ENCODE measurements at places on chromosomes 3 and 15.

DNA sequence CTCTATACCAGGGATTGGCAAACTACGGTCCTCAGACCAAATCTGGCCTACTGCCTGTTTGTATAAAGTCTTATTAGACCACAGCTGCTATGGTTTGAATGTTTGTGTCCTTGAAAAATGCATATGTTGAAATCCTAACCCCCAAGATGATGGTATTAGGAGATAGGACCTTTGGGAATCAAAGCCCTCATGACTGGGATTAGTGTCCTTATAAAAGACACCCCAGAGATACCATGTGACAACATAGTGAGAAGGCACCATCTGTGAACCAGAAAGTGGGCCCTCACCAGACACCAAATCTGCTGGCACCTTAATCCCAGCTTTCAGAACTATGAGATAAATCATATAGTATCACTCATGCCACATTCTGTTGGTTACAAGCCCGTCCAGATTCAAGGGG is 7.4 kb downstream of the HMCES start:
- DNase-seq, result no peak

GRCh38 chr3:143000528-143000927 is 842 bp upstream of the U2SURP start:
- DNase-seq, result no peak

DNA sequence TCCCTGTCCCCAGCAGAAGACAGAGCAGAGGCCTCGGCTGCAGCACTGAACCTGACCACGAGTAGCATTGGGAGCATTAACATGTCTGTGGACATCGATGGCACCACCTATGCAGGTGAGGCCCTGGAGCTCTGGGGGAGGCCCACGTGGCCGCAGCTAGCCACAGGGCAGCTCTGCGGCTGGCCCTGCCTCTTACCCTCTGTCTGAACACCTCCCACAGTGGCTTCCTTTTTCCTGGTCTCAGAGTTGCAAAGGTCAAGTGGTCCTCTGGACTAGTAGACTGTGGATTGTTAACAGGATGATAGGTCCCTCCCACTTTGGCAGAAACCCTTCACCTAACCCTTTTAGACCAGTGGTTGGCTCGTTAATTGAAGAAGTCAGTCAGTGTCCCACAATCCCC is 22.5 kb upstream of the CLK3 start:
- no peak for DNase-seq

DNA sequence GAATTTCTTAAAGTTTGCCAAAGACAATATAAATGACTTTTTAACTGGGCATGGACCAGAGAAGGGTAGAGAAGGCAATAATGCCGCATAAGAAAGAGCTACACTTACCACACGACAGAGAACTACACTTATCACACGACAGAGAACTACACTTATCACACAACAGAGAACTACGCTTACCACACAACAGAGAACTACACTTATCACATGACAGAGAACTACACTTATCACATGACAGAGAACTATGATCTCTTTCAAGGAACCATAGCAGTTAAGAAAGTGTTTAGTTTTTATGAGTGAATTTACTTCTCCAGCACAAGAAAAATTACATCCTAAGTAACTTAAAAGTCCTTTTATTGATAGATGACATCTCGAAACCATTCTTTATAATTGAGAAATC is 32.0 kb downstream of the DCUN1D1 start:
- DNase-seq, result peak; percentile 36

DNA sequence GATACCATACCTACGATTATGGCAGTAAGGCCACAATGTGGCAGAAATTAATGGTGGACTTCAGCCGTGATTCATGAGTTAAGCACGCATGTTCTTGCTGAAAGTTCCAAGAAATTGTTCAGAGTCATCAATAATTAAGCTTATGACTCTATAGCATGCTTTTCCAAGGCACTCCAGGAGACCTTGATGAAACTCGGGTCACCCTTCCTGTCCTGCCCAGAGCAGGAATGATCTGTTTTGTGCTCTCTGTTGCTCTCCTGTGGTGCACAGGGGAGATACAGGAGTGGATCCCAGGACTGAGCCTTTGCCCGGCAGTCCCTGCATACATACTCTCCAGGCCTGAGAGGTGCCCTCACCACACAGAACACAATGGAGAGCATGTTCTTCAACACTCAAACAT is 141.6 kb upstream of the SLC2A2 start:
- DNase-seq, result no peak

DNA sequence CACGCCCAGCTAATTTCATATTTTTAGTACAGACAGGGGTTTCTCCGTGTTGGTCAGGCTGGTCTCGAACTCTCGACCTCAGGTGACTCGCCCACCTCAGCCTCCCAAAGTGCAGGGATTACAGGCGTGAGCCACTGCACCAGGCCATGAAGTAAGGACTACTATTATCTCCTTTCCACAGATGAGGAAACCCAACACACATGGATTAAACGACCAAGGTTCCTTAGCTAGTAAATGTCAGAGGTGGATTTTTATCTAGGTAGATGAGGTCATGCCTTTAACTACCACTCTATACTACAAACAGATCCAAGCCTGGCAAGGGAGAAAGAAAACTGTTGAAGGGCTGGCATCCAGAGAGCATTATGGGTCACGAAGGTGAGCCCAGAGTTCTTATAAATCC is 15.5 kb upstream of the TBL1XR1 start:
- no peak for DNase-seq

DNA sequence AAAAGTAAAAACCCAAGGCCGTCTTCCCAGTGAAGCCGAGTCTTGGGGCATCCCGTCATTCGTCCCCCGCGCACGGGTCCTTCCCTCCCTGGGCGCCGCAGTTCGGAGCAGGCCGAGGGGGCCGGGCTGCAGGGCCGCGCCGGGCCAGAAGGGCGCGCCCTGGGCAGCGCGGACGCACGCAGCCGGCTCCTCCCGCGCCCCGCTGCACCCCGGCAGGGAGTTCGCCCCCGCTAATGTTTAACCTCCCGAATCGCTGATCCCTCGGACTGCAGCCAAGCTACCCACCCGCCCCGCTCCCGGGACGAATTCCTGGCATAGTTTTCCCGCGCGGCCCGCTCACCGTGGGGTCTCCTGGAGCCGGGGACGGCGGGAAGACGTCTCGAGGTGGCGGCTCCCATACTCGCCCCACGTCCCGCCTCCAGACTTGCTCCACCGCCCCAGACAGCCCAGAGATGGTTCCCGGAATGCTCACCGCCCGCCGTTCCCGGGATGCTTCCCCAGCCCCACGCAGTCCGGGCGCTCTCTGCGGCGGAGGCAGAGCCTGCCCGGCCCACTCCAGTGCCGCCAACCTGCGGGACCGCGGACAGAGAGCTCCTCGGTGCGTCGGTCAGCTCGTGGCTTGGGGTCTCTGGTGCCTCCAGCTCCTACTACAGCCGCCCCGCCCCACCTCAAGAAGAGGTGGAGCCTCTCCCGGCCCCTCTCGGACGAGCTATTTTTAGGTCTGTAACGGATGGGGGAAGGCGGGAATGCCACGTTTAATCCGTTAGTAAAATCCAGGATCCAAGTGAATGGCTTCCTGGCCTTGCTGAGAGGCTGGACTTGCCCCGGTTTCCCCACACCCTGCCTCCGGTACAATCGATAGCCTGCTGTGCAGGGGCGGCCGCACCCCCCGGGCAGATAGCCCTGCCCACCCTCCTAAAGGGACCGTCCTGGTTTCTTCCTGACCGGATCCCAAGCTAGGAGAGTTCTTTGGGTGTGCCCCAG is at the start of gene DZIP1L:
Gene DZIP1L (minus strand): TSS at position 621 of the 984 bp plus-strand sequence. CDS start 11,637 bp downstream, outside the sequence.
- peak; percentile 74 for DNase-seq

DNA sequence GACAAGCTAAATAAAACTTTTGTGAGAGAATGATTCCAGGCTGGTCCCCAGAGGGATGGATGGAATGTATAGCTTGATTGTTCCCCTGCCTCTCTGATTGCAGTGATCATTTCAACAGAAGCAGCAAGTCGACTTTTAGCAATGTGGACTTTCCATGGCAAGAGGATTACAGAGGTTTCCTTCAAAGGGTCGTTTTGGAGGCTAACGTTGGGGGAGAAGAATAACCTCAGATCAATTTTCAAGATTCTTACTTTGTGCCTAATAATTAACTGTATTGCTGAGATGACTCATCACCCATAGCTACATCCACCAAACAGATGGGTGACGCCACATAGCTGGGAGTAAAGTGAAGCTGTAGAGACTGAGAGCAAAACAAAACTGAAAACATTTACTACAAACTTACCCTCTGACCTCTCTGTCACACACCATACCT is 79.9 kb downstream of the GTPBP8 start:
- DNase-seq, result no peak

- DNase-seq, result no peak
Observed at GRCh38 chr15:82798531-82799166, 7.2 kb downstream of the FSD2 start.

- no peak for DNase-seq
Observed at GRCh38 chr3:22606938-22607337, 596.2 kb upstream of the UBE2E2 start.

DNA sequence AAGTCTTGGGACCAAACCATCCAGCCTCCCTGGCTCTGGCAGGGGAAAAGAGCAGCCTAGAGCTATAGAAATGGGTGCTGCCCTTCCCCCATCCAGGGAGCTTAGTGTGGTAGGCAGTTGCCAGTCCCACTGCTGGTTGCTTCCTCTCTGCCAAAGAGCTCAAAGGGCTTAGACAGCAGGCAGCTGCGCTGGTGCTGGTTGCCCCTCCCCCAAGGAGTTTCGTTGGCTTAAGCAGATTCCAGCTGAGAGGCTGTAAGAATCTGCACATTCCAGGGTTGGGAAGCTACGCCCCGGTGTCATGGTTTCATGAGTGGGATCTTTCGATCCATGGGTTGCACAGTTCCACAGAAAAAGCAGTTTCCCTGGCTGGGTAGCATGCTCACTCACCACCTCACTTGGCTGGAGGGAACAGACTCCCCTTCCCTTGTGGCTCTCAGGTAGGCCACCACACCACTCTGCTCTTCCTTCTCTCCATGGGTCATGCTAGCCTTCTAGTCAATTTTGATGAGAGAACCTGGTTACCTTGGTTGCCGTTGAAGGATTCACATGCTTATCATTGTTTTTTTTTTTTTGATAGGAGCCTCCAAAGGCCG is 195.1 kb downstream of the EPHA6 start:
- no peak for DNase-seq

- peak; percentile 75 for DNase-seq
Observed at GRCh38 chr15:41115161-41115651, 874 bp downstream of the INO80 start.

- DNase-seq, result no peak
Observed at GRCh38 chr3:35968043-35968622, 328.8 kb downstream of the ARPP21 start.

DNA sequence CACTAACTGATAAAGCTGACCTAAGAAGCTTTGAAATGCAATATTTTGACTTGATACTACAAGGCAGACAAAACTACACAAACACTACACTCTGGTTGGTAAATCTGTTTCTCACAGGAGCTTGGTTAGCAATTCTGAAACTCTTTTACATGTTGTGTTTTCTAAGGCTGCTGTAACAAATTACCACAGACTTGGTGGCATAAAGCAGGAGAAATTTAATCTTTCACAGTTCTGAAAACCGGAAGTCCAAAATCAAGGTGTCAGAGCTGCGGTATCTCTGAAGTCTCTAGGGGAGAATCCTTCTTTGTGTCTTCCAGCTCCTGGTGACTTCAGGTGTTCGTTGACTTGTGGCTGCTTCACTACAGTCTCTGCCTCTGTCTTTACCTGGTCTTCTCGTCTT is 12.9 kb upstream of the PFN2 start:
- DNase-seq, result no peak

GRCh38 chr15:32014953-32015352 is 15.4 kb upstream of the CHRNA7 start:
- DNase-seq, result no peak

All from inflammatory macrophage treated with lipopolysaccharide for 4 hours (primary cell).